ENCODE measurements at places on chromosomes 16 and 17. TPM values are rescaled to one million over a fixed set of nuclear protein-coding genes. Genes with fewer than 3 reads are reported as not detected.

DNA sequence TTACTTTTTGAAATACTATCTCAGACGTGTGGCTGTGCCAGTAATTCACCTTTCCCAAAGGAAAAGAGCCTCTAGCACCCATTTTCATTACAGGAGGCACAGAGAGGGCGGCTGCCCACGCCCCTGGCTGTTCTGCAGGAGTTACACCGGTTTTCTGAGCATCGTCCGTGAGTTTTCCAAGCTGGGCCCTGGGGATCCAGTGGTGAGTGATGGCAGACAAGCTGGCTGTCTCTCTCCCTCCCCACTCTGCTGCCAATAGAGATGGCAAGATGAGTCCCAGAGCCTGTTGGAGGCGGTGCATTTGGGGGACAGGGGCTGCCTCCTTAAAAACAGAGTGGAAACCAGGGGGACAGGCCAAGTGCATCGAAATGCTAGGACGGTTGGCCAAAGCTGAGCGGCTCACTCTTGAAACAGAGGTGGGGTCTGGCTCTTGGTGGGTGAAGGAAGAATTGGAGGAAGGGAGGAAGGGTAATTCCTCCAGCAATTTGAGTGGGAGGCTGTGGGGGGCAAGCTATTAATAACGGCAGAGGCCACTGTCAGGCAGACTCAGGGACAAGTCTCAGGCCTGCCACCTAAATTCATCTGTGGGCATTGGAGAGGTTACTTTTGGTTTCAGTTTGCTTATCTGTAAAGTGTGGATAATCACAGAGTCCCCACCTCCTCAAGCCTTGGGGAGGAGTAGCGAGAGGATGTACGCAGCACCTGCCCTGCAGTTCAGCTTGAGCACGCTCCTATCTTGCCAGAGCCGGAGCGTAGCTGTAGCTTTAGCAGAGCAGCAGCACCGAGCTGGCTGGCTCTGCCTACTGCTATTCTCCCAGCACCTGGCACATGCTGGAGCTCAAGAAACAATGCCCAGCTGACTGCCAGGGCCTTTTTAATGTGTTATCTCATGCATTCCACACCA is 7.5 kb upstream of the NOS2 start:
- peaks cover 11% of the 10 kb centered on the region for H3K4me1 ChIP-seq
- H3K27me3 ChIP-seq: no peaks in the 10 kb centered on the region
- H3K36me3 ChIP-seq: no peaks in the 10 kb centered on the region

Gene DGKE
- 6.0 TPM for total RNA-seq

GRCh38 chr16:86563469-86564345 is 2.9 kb upstream of the FOXC2 start:
- peak; percentile 35 for DNase-seq
- H3K27me3 ChIP-seq: peaks cover 94% of the 10 kb centered on the region
- H3K4me1 ChIP-seq: peaks cover 41% of the 10 kb centered on the region

DNA sequence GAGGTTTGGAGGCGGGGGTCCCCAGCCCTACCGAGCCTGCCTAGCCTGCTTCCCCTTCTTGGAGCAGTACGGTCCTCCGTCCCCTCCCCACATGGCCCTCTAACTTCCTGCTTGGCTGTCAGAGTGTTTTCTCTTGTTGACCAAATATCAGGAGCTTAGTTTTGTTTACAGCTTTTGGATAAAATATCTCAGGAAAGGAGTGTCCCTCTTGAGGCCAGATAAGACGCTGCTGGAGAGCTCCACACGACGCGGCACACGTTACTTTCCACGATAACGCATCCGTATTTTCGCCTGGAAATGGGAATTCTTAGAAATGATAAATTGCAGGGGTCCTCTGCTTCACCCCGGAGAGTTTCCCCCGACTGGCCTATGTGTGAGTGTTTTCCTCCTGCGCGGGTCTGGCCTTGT is 182.9 kb downstream of the MAF start:
- no peak overlapping the region for H3K27ac ChIP-seq
- no peak overlapping the region for H3K4me3 ChIP-seq

GRCh38 chr16:9845661-9846361 is 336.4 kb downstream of the GRIN2A start:
- H3K36me3 ChIP-seq: no peaks in the 10 kb centered on the region
- no peak overlapping the region for H3K27ac ChIP-seq
- DNase-seq: no peak
- no peak overlapping the region for H3K4me3 ChIP-seq

GRCh38 chr17:6435051-6435450 is at the start of gene AIPL1:
Gene AIPL1, minus strand, starts transcription at chr17:6435121. Its CDS starts 17 bp downstream, at chr17:6435104.
- DNase-seq: no peak
- H3K27ac ChIP-seq: no peak within 1 kb of the TSS
- H3K4me3 ChIP-seq: no peak within 1 kb of the TSS

DNA sequence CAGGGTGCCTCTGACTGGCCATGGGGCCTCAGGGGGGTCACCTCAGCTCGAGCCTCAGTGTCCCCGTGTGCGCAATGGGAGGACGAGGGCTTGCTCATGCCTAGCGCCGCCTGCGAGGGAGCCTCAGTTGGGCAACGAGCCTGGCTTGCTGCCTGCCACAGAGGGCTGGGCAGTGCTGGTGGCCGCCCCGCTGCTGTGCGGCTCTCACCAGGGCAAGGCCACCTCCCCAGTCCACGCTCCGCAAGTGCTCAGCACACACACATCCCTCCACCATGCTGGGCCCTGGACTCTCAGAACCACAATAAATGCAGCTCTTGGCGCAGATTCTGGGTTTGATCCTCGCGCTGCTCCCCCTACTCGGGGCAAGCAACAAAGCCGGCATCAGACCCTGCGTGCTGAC is 76.2 kb downstream of the ENGASE start:
- no peaks in the 10 kb centered on the region for H3K27me3 ChIP-seq
- no peaks in the 10 kb centered on the region for H3K36me3 ChIP-seq
- no peaks in the 10 kb centered on the region for H3K4me1 ChIP-seq
- no peak for DNase-seq

GRCh38 chr17:32158870-32159585 is 16.7 kb downstream of the RHOT1 start:
- H3K36me3 ChIP-seq: peaks cover 60% of the 10 kb centered on the region
- H3K4me1 ChIP-seq: peaks cover 8% of the 10 kb centered on the region
- H3K27me3 ChIP-seq: no peaks in the 10 kb centered on the region
- H3K4me3 ChIP-seq: no peak overlapping the region
- H3K27ac ChIP-seq: no peak overlapping the region

- no peak overlapping the region for H3K4me3 ChIP-seq
- H3K36me3 ChIP-seq: peaks cover 8% of the 10 kb centered on the region
- no peak overlapping the region for H3K27ac ChIP-seq
- H3K27me3 ChIP-seq: no peaks in the 10 kb centered on the region
- no peak for DNase-seq
Observed at GRCh38 chr16:19680881-19681340, 37.1 kb downstream of the KNOP1 start.

Gene ZPBP2
- total RNA-seq: not detected

- H3K4me3 ChIP-seq: peak overlapping the region; percentile 26
- H3K4me1 ChIP-seq: peaks cover 36% of the 10 kb centered on the region
- DNase-seq: no peak
- no peaks in the 10 kb centered on the region for H3K27me3 ChIP-seq
Observed at GRCh38 chr17:64016231-64016784, 4.1 kb downstream of the ICAM2 start.

DNA sequence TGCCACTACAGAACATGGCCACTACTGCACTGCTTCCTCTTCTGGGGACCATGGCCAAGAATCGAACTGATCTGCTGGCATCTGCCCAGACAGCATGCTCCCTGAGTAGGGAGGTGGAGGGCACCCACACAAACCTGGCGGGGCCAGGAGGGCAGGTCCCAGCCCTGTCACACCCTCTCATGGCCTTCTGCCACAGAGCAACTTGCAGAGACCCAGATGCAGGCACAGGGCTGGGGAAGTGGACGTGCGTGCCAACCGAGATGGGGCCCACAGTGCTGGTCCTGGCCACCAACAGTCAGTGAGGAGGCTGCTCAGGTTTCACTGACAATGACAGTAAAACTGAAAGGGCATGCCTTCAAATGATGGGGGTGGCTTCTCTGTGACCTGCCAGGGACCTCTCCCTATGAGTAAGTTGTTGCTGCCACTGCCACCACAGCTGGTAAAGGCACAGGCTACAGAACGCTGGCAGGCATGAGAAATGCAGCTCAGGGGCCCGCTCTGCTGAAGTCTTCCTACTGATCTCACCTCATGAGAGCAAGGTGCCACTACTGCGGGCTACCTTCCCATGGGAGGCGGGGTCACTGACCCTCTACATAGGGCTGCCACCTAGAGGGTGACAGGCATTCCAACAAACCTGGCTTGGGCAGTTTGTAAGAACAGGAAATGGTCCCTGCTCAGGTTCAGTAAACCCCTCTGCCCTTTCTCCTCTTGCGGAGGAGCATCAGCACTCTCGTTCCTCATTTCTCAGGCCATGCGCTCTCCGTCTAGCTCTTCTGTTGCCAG is 15.5 kb downstream of the HIC1 start:
- H3K27me3 ChIP-seq: no peaks in the 10 kb centered on the region
- H3K27ac ChIP-seq: peak overlapping the region; percentile 90
- H3K36me3 ChIP-seq: peaks cover 84% of the 10 kb centered on the region

GRCh38 chr17:28069061-28069460 is 26.6 kb downstream of the NLK start:
- H3K4me1 ChIP-seq: no peaks in the 10 kb centered on the region
- no peaks in the 10 kb centered on the region for H3K27me3 ChIP-seq
- no peak for DNase-seq
- H3K27ac ChIP-seq: no peak overlapping the region
- H3K4me3 ChIP-seq: no peak overlapping the region
